Stimulated activated CD4-positive, alpha-beta T cell treated with anti-CD3 and anti-CD28 coated beads, Interleukin-1b, Interleukin-23, amount 100 ng/mL, for 1 hour (primary cell): ENCODE measurements at places on chromosomes 6 and 20.

- peak; percentile 77 for DNase-seq
These were observed 93.8 kb downstream of the GMPR start for GRCh38 chr6:16332175-16332542.

DNA sequence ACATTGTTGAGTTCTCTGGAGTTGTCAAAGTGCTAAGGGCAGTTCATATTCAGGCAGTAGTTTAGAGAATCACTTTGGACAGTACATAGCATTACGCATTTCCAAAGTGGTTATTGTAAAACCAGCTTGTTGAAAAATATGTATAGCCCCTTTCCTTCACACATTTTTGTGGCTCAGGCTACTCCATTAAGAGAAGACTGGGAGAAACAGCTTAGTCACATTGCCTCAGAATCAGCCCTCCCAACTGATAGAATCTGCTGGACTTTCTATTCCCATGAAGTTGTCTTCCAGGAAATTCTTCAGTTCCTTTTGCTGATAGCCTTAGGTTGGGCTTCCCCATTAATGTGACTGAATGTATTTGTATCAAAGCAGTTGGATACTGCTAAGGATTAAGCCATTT lies 39.5 kb upstream of the HDGFL1 start:
- no peak for DNase-seq

GRCh38 chr6:35962779-35963560 lies 42.1 kb upstream of the SRPK1 start:
- no peak for DNase-seq

- DNase-seq, result no peak
These were observed 3.5 kb downstream of the FOXS1 start for GRCh38 chr20:31841928-31842327.

DNA sequence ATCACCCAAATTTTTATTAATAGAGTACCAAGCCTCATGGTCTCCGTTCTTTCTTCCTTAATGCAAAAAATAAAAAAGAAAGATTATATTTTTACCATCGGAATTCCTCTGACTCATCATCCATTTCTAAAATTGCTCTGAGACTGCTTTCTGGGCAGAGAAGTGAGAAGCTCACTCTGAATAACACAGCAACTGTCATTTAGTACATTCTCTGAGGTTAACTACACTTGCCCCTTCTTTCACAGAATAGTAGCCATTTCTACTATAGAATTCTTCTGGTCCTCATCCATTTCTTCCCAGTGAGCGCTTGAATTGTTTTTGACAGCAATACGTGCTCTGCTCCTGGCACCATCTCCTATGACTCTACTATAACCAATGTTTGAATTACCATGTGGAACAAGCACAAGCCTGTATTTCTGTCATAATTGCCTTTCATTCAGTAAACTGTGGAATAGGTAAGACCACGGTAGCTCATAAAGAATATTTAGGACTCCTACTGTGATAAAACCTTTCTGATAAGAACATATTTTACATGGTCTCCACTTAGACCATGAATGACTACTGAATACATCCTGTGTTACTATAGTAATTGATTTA lies 435.5 kb upstream of the NRSN1 start:
- no peak for DNase-seq

DNA sequence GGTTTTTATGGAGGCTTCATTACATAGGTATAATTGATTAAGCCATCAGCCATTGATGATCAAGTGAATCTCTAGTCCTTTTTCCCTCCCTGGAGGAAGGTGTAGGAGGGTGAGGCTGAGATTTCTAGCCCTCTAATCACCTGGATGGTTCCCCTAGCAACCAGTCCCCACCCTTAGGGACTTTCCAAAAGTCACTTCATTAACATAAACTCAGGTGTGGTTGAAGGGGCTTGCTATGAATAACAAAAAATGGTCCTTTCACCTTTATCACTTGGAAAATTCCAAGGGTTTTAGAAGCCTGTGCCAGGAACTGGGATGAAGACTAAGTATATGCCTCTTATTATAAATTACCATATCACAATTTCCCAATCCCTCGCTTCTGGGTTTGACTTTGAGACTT lies 40.4 kb downstream of the SMPDL3A start:
- no peak for DNase-seq

GRCh38 chr6:143731789-143732188 lies 54.0 kb downstream of the PHACTR2 start:
- no peak for DNase-seq

DNA sequence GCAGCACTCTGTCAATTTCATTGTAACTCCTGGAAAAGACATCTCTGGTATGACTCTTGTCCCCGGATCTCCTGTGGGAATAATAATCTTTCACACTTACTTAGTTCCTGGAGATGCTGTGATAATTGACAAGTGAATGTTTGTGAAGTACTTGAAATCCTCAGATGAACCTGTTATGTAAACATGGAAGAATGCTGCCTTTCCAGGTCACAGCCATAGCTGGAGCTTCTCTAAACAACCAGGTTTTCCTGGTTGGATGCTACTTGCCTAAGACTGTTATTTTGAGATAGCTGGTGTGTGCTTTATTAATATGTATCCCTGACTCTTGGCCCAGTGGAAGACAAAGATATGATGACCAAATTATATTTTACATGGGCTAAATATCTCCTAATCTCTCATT lies 228.6 kb downstream of the KCNQ5 start:
- DNase-seq, result no peak

DNA sequence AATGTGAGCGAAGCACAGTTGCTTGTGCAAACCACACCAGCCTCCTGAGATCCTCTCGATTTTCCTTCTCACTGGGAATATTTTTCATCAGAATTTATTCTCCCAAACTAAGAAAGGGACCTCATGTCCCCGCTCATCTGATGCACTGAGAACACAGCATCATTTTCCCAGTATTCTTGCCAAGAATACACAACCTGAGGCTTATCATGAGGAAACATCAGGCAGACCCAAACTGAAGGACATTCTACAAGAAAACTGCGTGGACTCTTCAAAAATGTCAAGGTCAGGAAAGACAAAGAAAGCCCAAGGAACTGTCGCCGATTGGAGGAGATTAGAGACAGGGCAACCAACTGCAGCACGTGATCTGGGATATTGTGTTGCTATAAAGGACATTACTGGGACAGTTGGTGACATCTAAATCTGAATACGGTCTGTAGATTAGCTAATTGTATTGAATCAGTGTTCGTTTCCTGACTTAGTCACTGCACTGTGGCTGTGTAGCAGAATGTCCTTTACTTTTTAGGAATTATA lies 72.3 kb downstream of the SNX5 start:
- no peak for DNase-seq

- no peak for DNase-seq
These were observed 138.8 kb upstream of the RNF217 start for GRCh38 chr6:124823240-124824111.

DNA sequence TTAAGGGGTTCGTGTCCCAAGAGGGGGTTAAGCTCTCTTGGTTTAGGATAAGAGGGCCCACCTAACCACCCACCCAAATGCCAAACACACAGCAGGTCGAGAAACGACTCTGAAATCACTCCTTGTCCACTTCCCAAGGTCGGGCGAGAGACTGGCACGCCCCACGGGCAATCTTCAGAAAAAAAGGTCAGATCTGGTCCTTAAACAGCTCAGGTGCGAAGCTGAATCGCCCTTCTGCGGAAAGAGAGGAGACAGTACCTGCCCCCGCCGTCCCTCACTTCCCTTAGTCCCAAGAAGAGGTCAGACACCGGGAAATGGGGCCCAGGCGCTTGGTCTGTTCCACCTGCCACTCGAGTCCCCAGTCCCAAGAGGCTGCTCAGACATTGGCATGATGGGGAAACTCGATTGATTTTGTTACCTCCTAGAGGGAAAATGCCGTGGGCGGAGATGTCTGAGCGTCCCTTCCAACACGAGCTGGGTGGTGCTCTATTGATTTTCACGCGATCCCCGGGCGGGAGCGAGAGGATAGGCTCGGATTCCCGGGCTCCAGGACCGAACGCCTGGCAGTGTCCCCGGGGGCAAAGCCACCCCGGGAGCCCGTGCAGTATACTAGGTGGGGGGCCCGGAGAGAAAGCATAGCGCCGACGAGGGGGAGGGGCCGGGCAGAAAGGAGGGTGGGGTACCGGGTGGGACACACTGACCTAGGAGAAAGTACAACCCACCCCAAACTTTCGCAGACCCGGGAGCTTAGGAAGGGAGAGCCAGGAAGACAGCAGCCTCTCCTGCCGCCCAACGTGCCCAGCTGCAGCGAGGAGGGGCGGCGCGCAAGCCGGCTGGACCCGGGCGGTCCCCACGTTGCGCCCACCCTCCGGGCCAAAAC lies 1.1 kb upstream of the SAMD5 start:
- DNase-seq, result no peak

DNA sequence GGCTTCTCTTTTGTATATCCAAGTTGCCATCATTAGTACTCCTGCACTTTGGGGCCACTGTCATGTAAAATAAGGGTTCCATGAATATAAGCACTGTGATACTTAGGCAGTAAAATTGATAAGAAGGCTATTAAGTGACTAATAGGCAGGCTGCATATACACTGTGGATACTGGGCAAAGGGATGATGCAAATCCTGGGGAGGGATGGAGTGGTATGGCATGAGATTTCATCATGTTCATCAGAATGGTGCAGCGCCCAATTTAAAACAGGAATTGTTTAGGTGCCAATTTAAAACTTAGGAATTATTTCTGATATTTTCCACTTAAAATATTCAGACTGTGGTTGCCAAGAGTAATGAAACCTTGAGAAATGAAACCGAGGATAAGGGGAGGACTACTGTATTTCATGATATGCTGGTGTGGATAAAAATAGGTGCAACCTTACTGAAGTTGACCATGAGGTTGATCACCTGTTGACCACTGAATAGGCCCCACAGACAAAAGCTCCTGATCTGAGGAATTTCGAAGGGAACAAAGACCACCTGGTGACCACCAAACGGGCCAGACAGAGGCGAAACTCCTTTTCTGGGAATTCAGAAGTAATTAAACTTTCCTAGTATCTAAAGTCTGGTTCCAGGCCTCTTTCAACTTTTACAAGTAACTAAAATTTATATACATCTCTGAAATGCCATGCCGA lies 4.9 kb upstream of the TRIM39 start:
- DNase-seq, result no peak
